Immature natural killer cell (primary cell): ENCODE measurements at places on chromosomes 2 and 18.

- DNase-seq, result no peak
Observed at GRCh38 chr18:2108591-2108990, 462.7 kb downstream of the METTL4 start.

GRCh38 chr2:12796657-12797056 lies 79.9 kb downstream of the TRIB2 start:
- DNase-seq, result no peak

DNA sequence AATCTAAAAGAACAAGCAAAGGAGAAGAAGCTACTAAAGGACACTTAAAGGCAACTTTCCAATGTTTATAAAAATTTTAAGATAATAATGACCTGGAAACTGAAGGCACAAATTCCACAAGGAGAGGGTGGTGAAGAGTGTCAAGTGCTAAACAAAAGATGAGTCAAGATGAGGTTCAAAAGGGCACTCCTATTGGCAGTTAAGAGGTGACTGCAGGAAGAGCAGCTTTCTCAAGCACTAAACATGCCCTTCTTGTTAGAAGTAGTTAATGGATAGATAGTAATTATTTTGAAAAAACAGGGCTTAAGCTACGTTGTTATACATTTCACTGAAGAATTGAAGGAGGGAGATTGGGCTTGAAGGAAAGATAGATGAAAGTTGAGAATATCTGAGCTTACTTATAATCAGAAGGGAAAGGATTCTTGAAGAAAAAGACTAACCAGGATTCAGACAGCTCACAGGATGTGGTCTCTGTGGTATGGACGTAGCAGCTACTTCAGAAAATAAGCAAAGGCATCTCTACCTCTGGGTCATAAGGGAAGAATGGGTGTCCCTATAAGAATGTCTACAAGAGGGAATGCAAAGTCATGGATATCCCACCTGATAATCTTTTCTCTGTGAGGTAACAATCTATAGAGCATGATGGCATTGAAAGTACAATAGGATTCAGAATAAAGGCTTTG lies 454.7 kb upstream of the SLC39A10 start:
- DNase-seq, result no peak

DNA sequence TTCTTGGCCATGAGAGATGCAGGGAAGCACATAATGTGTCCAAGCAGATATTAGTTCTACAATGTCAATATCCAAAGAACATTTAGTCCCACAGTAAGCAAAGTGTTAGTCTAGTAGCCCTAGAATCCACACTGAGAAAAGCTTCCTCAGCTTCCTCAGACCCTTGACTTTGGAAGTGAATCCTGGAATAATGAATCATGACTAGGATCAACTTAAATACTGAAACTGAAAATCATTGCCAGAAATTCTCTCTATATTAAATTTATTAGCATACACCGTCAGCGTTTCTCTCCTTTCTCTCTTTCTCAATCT lies 356.9 kb upstream of the ACVR2A start:
- no peak for DNase-seq

GRCh38 chr2:207327513-207327912 lies 161.8 kb upstream of the KLF7 start:
- no peak for DNase-seq

DNA sequence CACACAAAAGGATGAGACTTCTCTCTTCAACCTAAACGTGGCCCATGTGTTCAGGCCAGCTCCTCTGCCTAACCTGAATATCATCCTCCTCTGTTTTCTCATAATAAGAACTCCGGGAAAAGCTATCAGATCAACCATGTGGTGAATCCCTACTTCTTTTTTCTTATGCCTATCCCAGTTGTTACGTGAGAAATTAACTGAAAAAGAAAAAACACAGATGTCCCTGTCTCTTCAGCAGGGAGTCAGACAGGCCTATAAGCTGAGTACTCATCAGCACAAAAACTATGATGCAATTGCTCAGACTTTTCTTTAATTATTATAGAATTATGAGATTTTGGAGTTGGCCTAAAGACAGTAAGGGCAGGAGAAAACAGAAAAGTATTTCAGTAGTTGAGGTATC lies 613.0 kb upstream of the FSHR start:
- no peak for DNase-seq

DNA sequence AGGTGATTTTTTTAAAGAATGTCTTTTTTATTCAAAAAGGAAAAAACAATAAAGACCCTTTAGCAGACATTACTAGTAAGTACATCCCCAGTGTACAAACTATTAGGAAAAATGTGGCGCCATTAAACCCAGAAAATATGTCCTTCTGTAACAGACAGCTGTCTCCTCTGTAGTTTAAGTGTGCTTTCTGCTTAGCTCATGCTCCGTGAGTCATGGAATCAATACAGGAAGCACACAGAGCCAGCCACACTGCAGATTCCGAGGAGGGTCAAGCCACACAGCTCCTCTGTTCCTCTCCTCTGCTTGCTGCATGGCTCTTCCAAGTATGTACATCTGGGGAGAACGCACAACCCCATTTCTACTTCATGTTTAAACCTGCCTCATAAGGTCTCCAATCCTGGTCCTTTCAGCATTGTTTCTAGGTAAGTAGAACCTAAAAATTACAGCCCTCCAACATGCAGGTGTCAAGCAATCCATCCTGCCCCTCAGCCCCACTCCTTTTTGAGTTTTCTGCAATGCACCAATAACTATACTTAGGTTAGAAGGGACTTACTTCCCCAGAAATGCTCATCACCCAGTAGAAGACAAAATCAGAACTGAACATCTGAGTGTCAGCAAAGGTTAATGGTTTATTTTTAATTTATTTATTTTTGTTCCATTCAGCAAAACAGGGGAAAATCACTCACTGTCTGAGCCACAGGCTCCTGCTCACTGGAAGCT lies 37.5 kb downstream of the ACVR1 start:
- DNase-seq, result no peak

GRCh38 chr2:219731173-219731572 lies 103.7 kb downstream of the SLC4A3 start:
- no peak for DNase-seq
